AG04450 (cell line): ENCODE measurements at places on chromosomes 7 and 10. TPM values are rescaled to one million over a fixed set of nuclear protein-coding genes. Genes with fewer than 3 reads are reported as not detected.

TOMM7 gene
- polyA plus RNA-seq = 390 and 549 TPM in 2 replicates

DNA sequence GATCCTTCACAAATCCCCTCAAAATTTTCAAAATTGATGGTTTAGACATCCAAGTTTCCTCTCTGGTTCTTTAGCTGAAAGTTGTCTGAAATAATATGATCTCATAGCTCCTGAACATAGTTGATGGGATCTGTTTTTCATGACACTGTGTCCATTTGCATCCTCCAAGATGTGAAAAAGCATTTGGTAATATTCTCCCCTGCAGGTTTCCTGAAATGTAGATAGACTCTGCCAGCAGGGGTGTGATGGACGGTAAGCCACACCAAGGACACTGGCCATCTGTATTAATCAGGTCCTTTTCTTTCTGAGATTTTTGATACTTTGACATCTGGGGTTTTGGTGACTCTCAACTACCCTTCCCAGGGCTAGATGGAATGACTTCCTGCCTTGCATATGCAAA, 79.6 kb upstream of the GRB10 start:
- DNase-seq = no peak

- no peak for DNase-seq
Observed at GRCh38 chr7:69843653-69844052, 245.4 kb downstream of the AUTS2 start.

DNA sequence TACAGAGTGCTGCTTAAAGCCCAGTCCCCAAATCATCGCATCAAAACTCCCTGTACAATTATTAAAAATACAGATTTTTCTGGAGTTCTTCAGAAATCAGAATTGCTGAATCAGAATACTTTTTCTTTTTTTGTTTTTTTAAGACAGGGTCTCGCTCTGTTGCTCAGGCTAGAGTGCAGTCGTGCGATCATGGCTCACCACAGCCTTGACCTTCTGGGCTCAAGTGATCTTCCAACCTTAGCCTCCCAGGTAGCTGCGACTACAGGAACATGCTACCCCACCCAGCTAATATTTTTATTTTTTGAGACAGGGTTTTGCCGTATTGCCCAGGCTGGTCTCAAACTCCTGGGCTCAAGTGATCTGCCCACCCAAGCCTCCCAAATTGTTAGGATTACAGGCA, 3.9 kb downstream of the BBIP1 start:
- no peak for DNase-seq
